ENCODE measurements at places on chromosomes 13 and 19.
A peak's percentile ranks its signal among the peaks of the same experiment; 100 is the strongest.

GRCh38 chr13:103102482-103102881 lies 36.3 kb upstream of the SLC10A2 start:
- DNase-seq, result no peak

- no peak for DNase-seq
Observed at GRCh38 chr13:39317291-39317690, 279.0 kb downstream of the NHLRC3 start.

- DNase-seq, result peak; percentile 54
Observed at GRCh38 chr19:34120846-34121639, 51.3 kb upstream of the LSM14A start.

DNA sequence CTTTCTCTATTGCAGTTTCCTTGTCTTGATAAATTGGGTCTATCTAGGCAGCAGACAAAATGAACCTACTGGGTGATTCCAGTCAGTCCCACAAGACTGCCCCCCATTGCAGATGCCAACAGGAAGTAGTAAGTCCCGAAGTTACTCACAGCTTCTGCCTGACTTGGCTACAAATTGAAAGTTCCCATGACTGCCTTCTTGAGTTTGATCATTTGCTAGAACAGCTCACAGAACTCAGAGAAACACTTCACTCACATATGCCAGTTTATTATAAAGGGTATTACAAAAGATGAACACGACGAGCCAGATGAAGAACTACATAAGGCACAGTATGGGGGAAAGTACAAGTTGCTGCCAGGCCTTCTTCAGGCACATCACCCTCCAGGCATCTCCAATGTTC lies 50.0 kb downstream of the TEX26 start:
- DNase-seq, result no peak

DNA sequence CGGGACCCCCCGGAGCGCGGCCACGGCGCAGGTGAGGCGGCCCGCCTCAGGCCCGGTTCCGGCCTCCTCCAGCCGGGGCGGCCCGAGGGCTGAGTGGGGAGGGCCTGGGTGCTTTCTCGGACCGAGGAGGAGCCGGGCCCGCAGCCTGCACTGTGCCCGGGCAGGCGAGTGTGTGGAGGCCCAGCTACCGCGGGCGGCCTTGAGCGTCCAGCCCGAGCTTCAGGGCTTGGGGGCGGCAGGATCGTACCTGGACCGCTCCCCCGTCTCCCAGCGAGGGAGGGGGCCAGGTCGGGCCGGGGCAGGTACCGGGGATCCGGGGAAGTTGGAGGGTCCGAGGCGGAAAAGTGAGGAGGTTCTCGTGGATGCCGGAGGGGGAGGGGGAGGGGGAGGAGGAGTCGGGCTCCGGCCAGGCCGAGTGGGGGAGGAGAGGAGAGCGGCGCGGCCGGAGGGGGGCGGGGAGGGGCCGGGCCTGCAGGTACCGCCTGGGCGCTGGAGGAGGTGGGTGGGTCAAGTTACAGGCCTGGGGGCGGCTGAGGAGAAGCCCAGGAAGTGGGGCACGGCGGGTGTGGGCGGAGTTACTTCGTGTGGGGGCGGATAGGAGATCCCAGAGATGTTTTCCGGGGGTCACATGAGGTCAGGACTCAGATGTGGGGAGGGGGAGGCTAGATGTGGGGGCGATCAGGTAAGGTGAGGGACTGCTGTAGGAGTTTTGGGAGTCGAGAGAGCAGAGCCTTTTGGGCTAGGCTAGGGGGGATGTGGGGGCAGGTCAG lies 545 bp downstream of the NACC1 start:
- DNase-seq, result peak; percentile 48

GRCh38 chr13:62920159-62920558 lies 1504.5 kb upstream of the PCDH20 start:
- no peak for DNase-seq

DNA sequence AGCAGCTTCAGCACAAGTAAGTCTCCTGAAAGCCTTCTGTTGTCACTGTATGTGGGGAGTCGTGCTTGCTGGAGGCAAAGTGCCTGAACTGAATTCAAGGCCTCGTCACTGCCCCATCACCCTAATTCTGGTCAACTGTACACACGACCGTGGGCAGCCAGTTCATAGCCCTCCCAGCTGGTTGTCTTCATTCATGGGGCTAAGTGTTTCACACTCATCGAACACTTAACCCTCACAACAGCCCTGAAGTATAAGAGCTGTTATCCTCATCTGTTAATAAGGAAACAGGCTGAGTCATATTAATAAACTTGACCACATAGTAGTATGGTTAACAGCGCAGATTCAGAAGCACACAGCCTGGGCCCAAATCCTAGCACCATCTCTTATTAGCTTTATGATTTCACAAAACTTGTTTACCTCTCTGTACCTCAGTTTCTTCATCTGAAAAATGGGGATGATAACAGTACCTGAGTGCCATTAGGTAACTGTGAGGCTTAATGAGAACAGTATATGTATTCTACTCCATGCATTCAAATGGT lies 66.7 kb downstream of the CDADC1 start:
- DNase-seq, result no peak

- peak; percentile 19 for DNase-seq
Observed at GRCh38 chr13:74243637-74244526, 109.7 kb upstream of the KLF12 start.

- peak; percentile 63 for DNase-seq
Observed at GRCh38 chr13:19862481-19863313, 752 bp downstream of the ZMYM5 start.
